ENCODE measurements at places on chromosomes 12 and 14.

DNA sequence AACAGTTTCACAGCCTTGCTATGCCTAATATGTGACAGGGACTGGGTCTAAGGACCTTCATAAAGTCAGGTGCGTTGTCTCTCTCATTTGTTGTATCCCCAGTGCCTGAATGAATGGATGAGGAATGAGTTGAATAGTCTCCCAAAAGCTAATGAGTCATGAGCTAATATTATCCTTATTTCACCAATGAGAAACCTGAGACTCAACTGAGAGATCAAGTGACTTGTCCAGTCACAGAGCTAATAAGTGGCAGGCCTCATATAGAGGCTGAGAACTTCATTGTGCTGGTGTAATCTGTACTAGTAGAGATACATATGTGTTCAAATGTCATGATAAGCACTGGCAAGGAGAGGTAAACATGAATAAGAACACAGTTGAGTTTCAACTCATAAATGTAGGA lies 612.4 kb downstream of the NRXN3 start:
- no peak for DNase-seq

DNA sequence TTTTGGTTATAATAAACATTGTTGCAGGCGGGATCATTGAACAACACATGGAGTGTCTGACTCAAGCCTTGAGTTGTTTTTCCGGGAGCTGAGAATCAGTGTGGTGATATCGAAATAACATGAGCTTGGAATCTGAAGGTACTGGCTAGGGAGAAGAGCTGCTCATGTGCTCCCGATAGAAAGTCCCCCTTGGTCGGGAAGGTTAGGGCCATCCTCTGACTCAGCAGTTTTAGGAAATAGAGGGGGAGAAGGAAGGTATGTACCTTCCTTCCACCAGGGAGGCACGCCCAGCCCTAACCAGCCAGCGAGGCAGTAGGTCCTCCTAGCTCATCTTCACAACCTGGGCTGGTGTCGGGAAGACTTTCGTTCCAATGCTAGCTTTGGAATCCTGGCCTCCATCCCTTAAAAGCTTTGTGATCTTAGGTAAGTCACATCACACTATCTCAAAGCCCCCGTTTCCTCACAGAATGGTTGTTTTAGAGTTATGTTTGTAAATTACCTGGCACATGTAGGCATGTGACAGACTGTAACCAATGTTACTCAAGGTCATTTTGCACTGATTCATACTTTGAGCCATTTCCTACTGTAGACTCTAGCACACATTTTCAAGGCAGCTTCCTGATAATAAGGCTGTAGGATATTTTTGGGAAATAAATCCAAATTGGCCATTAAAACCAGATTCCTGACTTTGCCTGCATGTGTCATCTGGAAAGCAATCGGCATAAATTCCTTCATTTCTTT lies 1.9 kb upstream of the RAB35 start:
- no peak for DNase-seq

GRCh38 chr12:103930787-103931735 lies 851 bp downstream of the HSP90B1 start:
- no peak for DNase-seq

- no peak for DNase-seq
These were observed 150.5 kb upstream of the KRR1 start for GRCh38 chr12:75661908-75662307.

- DNase-seq: no peak
These were observed 254.0 kb upstream of the USP15 start for GRCh38 chr12:62006076-62006732.
